ENCODE measurements at places on chromosomes 11 and 22.

DNA sequence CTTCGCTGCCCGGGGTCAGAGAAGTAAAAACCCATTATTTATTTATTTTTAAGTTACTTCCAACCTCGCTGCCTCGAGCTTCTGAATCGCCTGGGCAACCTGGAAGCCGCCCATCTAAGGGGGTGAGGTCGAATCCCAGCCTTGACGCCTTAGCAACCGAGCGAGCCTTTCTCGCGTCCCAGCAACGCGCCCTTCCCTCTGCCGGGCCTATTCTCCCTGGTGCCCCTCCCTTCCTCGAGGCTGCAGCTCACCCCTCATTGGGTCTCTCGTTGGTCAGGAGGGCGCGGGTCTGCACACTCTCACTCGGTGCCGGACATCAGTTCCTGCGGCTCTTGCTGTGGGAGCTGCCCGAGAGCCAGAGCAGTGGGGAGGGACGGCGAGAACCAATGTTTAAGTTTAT is at the start of gene CCDC81:
TSS of gene CCDC81 (plus strand) at position 302 of the 400 bp plus-strand sequence. CDS start 277 bp downstream, outside the sequence.
- peak; percentile 78 for DNase-seq

- no peak for DNase-seq
These were observed 17.2 kb downstream of the OPCML start for GRCh38 chr11:133515107-133515506.

DNA sequence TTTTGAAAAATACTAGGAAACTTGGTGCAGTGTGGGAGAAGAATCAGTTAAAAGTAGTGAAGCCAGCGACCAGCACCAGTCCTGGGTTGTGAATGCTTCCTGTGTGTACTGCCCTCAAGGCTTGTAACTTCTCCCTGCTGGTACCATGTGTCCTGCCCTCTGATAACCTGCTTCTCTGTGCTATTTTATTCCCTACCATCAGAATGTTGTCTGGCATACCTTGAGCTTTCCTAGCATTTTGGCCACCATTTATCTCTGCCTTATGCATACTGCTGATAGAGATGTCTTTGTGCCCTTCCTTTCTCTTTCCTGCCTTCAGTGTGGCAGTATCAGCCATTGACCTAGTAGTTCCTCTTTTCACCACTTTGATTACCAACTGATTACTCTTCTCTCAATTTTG is 2.0 kb downstream of the GTF2H1 start:
- DNase-seq: no peak

DNA sequence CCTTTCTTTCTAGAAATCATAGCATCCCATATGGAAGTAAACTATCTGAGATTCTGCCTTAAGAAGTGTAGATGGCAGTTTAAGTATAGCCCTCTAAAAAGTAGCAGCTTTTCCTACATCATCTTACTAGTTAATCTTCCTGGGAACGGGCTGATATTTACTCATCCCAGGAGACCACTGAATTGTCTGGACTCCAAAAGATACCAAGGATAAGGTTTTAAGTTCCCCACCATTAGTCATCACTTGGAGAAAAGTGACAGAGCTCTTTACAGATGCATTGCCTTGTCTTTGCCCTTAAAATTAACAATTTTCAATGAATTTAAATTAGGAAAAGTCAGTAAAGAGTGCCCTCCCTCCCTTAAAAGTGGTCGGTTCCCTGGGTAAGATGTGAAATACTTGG is 129.5 kb downstream of the MAML2 start:
- DNase-seq: no peak

DNA sequence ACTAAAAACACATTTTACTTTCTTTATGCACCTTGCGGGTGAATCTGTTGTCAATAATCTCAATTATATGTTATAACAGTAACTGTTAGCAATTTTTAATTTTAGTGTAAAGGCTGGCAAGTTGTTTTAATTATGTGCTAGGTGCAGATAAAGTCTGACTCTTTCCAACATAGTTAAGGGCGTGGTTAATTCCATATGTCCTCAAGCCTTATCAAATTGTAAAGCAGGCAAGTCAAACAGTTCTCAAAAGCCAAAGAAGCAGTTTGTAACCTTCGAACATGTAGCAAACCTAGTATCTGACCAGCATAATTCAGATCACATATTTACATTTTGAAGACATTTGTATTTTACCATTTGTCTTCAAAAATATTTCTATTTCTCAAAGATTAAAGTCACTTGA is 29.2 kb downstream of the METTL15 start:
- no peak for DNase-seq

DNA sequence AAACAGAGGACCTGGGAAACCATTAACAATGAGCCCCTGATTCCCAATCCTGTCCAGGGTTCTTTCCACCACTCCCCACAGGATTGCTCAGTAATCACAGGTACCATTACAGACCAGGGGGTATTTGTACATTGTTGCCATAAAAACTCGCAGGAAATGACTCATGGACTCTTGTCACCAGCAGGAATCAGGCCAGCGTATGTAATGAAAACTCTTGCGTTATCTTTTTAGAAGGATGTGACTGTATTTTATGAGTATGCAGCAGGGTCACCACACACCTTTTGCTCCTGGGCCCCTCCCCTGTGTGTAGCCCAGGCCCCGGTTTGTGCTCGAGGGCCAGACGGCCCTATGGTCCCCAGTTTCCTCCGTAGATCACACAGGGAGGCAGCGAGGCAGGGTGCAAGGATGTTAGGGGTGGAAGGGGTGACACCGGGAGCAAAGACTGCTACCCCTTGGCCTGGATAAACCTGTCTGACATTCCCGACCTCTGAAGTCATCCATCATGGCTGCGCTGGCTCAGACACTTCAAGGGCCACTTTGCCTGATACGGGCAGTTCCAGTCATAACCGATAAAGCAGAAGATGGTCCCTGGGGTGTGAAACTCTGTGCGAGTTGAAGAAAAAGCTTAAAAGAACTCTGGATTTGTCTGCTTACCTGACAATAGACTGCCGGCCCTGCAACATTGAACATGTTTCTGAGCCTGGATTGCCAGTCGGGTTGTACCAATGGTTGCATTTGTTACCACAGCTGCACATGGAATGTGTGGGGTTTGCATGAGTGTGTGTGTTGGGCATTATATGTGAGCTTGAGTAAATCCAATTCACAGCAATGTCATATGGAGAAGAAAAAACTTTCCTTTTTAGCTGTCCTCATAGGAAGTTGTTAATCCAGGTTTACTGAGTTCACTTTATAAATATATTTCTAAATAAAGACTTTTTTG is 56.9 kb downstream of the MICAL2 start:
- DNase-seq: no peak

Data from spinal cord (tissue), 10 donors.